ENCODE measurements at places on chromosomes 3 and 15. TPM values are rescaled to one million over a fixed set of nuclear protein-coding genes. Genes with fewer than 3 reads are reported as not detected.
A peak's percentile ranks its signal among the peaks of the same experiment; 100 is the strongest.

DNA sequence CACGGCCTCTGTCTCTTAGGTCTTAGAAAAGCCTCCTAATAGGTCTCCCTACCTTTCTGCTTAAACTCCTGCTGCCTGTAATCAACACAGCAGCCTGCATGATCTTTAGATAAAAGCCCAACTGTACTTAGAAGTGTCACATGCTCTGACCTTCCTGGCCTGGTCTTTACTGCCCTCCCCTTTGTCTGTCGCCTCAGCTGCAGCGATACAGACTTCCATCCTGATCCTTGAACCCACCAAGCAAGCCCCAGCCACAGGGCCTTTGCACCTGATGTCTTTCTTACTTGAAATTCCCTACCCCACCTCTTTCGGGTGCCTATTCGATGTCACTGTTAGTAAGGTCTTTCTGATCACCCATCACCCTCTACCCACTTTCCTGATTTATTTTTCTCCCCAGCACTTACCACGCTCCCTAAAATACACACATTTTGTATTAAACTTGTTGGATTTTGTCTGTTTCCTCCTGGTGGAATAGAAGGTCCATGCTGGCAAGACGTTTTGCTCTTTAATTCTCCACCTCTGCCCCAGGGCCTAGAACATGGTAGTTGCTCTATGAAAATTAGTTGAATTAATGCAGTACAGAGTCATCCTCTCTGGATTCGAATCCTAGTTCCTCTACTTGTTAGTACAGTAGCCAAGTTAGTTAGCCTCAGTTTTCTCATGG, 51.1 kb downstream of the AQP9 start:
- no peak for DNase-seq

DNA sequence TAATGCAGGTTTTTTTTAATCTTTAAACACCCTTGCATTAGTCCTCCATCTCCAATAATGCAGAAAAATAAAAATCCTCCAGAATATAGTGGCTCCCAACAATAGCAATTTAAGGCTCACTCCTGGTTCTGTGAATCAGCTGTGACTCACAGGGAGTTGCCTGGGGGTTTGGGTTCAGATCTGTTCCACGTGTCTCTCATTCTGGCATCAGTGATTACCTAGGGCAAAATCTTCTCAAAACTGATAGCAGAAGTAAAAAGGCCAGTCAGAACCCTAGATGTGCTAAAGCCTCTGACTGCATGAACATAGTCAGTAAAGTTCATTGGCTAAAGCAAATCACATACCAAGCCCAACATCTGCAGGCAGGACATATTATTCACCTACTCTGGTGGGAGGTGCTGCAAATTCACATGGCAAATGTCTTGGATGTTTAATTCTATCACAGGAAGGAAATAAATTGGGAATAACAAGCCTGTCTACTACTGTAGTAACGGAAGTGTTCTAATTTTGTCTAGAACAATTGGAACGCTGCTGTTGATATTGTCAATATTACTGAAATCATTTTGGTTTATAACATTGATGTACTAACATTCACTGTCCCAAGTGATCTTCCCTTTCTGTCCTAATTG, 364.1 kb upstream of the CNTN4 start:
- DNase-seq = no peak

GRCh38 chr3:194389269-194389668, 9.8 kb downstream of the GP5 start:
- no peak for DNase-seq

GRCh38 chr3:145333931-145334330, 827.1 kb downstream of the PLOD2 start:
- DNase-seq = no peak

DNA sequence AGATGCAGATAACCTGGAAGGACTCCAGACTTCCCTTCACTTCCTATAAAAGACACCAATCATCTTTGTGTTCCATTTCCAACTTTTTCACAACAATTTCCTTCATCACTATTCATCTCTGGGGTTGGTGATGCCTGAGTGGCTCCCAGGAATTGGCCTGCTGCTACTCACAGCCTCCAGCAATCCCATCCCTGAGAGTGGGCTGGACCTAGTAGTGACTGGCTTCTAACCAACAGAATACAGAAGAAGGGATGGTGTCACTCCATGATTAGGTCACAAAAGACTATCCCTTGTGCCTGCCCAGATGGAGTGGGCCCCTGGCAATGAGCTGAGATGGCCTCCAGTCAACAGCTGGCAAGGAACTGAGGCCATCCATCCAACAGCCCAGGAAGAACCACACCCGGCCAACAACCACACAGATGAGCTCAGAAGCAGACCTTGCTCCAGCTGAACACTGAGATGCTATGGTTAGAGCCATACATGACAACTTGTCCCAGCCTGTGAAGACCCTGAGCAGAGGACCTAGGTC, 20.9 kb downstream of the OCA2 start:
- DNase-seq = no peak

- peak; percentile 33 for DNase-seq
Observed at GRCh38 chr3:63847718-63848450, 15.7 kb downstream of the THOC7 start.

- DNase-seq = peak; percentile 43
Observed at GRCh38 chr3:52798978-52799476, 4.4 kb downstream of the ITIH3 start.

Gene AP3B2
- not detected for total RNA-seq

Gene ILDR1
- total RNA-seq = 7.4 TPM

Gene C3orf70
- total RNA-seq = not detected

Gene MRAS
- total RNA-seq = 1.3 TPM

Gene EHD4
- total RNA-seq = 54.2 TPM

Data from HT-29 (cell line).